NCI-H187 treated with DMSO at 0.1 percent for 48 hours (cell line): ENCODE measurements at places on chromosomes 12 and 14.

DNA sequence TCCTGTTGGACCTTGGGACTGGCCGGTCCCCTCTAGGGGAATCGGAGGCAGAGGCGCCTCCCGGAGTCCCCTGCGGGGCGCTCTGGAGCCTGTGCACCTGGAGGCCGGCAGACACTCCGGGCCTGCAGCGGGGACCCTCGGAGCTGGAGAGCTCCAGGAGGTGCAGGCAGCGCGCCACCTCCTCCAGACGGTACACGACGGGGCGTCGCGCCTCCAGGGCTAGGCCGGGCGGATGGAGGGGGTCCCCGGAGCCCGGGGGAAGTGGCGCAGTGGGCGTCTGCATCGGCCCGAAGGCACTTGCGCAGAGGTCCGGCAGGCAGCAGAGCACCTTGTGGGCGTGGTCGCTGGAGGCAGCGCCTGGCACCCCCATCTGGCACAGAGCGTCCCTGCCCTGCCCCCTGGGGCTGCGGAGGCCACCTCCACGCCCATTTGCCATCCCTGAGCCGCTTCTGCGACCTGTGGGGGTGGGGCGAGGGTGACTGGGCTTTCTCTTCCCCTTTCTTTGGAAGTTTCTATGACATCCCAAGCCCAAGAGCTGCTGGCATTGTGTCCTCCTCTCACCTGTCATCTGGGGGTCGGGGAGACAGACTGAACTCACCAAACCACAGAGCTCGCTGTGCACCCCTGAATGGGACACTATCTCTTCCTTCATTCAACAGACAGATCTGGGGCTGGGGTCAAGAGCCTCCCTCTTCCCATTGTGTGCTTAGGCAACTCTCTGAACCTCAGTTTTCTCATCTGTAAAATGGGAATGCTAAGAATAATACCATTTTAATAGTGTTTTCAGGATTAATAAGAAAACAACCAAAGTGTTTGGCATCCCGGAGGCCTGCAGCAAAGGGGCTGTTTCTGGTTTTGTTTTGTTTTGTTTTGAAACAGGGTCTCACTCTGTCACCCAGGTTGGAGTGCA lies 37.5 kb upstream of the CORO1C start:
- DNase-seq, result no peak

DNA sequence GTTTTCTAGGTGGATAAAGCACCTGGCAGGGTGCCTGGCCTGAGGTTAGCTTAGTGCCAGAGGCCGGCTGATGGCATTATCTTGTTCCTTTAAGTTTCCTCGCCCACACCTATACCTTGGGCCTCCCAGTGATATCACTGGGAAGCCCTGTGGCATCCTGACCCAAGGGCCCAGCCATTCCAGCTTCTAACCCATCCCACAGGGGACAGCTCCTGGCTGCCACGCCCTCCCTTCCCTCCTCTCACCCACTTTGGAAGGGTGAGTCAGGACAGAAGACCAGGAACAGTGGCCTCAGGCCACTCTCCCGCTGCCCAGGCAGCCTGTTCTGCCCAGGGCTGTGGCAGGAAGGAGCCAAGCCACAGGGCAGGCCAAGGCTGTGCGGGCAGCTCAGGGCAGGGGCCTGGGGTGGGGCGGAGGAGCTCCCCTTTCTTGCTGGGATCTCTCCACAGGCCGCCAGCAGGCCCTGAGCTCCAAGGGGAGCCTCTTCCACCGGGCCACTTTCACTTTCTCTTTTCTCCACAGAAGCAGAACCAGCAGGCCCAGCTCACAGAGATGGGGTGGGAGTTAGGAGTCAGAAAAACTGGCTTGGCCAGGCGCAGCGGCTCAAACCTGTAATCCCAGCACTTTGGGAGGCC lies 75.1 kb downstream of the IRF2BPL start:
- no peak for DNase-seq

DNA sequence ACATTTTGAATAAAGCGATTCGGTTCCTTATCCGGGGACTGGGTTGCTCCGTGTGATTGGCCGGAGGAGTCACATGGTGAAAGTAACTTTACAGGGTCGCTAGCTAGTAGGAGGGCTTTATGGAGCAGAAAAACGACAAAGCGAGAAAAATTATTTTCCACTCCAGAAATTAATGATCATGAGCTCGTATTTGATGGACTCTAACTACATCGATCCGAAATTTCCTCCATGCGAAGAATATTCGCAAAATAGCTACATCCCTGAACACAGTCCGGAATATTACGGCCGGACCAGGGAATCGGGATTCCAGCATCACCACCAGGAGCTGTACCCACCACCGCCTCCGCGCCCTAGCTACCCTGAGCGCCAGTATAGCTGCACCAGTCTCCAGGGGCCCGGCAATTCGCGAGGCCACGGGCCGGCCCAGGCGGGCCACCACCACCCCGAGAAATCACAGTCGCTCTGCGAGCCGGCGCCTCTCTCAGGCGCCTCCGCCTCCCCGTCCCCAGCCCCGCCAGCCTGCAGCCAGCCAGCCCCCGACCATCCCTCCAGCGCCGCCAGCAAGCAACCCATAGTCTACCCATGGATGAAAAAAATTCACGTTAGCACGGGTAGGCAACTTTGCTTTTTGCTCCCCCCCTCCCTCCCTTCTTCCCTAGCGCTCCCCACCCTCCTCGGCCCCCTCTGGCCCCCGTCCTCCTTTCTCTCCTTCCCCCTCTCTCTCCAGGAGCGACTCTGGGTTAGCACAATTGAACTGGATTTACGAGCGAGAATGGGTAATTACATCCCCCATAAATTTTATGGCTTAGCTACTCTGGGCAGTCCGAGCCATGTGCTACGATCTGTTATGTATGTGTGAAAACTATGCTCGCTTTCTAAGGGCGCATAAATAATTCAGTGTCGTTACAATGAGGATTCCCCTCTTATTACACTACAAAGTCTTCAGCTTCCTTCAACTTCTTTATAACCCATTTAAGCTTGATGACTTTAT lies at the start of gene HOXC4:
Gene HOXC4, plus strand, starts transcription at position 85 of the 991 bp plus-strand sequence. Its CDS starts 88 bp downstream, at position 173.
- DNase-seq, result no peak

DNA sequence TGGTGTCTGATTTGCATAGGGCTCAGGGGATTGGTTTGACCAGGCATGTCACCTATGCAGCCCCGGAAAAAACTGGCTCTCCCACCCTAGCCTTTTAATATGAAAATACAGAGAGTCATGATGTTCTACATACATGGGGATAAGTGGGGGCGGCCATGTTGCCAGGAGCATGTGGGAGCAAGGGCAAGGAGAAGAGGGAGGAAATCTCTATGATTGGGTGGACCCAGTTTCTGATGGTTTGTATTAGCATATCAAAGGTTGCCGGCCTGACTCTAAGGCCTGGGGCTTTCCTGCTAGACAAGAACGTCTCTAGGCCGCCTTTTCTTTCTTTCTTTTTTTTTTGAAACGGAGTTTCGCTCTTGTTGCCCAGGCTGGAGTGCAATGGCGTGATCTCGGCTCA lies 123.4 kb upstream of the CPSF6 start:
- no peak for DNase-seq

DNA sequence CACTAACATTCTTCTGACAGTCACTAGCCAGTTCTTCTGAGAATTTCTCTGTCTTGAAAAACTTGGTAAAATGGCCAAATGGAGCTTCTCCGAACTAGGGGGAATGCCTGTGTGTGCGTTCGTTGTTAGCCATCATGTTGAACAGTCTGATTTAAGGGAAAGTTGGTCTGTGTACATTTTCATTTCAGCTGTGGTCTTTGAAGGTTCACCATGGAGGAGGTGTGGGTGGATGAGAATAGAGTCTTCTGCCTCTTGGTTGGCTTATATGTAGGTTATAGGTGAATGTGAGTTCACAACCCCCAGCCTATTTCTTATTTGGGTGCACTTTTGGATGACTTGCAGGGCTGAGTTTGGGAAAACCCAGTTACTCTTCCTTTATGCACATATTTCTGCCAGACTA lies 12.9 kb downstream of the ETV6 start:
- no peak for DNase-seq

DNA sequence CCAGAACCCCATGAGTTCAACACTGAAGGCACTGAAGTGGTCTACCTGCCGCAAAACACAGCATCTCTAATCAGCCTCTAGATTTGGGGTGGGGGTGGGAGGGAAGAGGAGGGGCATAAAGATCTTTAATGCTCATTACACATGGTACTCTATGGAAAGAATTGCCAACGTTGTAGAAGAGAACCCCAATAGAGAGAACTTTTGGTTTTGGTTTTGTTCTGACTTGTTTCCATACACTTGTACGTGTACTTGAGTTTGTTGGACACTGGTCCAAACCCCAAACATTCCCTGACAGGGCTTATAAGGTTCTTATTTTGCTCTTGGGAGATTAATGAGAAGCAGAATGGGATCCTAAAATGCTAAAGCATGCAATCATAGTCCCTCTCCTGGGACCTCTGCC lies 31.0 kb downstream of the GNPTAB start:
- DNase-seq, result no peak

GRCh38 chr14:28375295-28375694 lies 391.3 kb upstream of the FOXG1 start:
- no peak for DNase-seq

DNA sequence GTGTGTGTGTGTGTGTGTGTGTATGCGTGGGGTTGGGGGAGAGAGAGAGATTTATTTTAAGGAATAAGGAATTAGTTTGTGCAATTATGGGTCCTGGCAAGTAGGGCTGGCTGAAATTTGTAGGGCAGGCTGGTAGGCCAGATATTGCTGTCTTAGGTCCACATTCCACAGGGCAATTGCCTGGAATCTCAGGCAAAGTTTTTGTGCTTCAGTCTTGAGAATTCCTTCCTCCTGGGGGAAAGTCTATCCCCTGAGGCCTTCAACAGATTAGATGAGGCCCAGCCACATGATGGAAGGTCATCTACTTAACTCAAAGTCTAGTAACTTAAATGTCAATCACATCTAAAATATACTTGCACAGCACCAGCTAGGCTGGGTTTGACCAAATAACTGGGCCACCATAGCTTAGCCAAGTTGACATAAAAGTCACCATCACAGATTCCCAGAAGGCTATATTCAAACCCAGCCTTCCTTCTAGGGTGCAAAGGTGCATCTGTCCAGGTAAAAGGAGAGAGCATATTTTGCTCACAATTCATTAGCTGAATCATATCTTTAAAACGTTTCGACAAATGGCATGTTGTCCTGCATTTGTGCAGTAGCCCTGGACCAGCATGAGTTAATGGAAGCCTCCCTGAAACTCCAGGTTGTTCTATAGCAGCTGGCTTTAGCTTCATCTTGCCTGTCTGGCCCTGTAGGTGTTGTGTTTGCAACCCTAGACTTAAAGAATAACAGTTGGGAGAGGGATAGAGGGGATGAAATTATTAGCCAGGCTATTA lies 63.1 kb downstream of the C14orf132 start:
- DNase-seq, result no peak

GRCh38 chr12:6783828-6784227 lies 5.5 kb upstream of the CD4 start:
- DNase-seq, result no peak

- DNase-seq, result no peak
Observed at GRCh38 chr14:103880348-103881267, 33.2 kb upstream of the PPP1R13B start.

DNA sequence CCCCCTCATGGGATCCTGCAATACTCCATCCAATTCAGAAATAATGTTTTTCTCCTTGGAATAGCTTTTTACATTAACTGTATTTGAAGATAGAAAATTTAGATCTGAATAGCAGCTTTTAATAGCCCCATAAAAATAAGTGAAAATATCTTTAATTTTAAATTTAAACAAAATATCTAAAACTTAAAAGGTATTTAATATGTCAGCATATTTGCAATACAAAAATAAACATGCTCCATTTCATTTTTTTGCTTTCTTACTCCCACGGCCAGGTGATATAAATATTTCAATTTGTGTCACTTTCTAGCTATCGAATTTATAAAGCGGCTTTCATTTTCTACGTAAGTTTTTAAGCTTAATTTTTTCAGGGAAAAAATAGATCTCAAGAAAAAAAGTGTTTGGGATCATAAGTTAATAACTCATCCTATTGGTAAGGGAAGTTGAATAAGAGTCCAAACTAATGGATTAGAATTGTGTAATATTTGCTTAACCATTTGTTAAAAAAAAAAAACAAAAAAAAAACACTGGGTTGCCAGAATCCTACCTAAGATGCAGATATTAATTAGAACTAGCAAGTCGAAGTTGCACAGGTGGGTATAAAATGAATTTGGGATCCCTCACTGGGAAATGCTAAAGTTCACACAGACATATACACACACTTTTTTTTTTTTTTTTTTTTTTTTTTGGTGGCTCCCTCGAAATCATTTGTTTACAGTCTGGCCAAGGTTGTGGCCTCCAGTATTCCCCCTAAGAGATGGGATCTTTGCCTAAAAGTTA lies 47.6 kb downstream of the PPP2R5C start:
- DNase-seq, result no peak

- no peak for DNase-seq
Observed at GRCh38 chr12:115140981-115141655, 457.1 kb upstream of the TBX3 start.

DNA sequence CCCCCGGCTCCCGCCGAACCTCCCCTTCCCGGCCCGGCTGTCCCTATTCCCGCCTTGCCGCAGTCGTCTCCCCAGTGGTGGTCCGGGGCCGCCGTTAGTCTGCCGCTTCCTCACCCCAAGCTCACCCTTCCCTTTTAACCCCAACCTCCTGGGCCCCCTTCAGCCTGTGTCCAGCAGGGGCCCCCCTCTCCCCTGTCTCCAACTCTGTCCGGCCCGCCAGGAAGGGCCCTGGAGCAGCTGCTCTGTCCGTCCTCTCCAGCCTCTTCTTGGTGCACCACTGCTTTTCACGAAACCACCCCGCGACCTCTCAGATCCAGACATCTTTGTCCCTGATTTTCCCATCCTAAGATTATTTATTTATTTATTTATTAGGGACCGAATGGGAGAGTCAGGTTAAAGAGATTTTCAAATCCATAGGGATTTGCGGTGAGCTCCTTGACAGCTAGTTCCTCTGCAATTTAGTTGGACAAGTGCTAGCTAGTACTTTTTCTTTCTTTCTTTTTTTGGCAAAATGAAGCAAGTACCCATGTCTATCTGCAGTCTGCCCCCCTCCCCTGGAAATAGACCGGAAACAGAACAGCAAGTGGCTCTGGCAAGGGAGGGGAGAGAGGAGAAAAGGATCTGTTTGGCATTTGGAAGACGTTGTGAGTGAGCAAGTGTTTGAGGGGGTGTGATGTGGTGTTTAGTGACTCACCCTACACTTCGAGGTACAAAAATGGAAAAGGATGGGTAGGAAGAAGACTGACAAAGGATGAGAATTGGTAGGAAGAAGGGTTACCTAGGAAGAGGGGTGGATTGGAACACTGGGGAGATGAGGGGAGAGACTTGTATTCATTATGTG lies 632 bp downstream of the UBR7 start:
- DNase-seq, result no peak

DNA sequence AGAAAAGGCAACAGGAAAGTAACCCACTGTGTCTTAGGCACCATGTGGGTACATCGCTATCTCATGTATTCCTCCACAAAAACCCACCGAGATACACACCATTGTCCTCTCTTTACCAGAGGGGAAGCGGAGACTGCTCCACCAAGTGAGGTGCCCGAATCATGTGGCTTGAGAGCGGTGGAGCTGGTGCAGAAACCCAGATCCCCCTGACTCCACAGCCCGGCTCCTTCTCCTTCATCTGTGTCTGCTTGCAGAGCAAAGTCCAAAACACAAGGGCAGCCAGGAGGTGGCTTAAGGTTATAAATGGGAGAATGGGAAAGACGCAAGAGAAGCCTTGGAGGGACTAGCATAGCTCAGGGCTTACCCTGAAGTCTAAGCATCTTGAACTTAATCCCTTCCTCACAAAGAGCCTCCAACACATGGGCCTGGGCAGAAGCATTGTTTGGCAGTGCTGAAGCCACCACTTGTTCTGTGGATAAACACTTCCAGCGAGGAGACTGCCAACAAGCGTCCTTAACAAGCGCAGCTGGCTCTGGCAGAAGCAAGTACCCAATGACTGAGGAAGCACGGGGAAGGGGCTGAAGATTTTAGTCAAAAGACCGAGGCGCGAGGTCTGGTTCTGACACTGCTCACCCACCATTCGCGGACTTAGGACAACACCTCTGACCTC lies 83.0 kb downstream of the TTC7B start:
- DNase-seq, result no peak
